ENCODE measurements at places on chromosomes 3 and 15.

DNA sequence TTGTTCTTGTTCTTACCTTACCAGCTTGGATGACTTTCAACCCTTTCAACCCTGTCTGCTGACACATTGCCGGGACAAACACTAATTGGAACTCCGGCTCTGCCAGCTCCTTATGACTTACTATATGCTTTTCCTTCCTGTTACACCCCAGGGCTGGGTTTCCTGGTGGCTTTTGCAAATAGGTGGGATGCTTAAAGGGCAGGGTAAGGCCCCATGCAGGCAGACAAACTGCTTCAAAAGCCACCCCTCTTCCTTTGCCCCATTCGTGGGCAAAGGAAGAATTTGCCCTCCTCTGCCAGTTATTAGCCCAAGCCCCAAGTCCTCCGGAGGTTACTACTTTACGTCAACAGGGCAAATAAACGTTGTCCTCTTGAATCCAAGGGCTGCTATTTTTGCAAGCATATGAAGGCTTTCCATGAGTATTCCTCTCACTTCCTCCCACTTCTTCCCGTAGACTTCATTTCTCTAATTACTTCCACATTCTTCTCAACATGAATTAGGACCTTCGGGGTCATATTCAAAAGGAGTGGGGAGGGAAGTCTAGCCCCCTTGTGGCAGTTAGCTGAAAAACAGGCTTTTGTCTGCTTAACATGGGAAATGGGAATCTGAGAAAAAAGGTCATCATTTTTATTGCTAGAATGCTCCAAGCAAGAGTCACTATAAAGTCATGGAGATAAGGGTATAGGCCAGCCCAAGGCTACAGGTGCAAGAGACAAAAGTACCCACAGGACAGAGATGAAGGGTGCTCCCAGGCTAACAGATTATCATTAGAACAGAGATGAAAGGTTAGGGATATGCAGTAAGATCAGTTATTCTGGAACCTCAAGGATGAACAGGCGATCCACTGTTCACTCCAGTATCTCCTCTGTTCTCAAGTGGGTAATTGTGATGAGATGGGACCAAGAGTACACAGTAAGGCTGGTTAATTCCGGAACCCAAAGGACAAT, 56.3 kb upstream of the FSTL1 start:
- no peak for DNase-seq

DNA sequence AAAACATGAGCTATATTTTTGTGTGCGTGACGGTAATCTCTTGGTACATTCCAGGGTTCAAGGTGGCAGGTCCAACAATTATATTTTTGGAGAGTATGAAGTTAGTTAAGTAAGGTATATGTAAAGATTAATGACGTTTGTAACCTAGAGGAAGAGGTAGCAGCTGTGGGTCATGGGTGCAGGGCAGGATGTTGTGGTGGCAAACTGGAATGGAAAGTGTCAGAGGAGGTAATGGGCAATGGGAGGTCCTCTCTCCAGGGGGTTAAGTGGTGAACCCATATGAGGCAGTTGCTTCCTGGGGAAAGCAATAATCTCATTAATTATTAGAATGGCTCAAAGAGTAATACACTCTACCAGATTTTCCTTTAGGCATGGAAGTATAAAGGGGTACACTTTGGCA, 1.0 kb upstream of the CD200R1L start:
- DNase-seq, result no peak

DNA sequence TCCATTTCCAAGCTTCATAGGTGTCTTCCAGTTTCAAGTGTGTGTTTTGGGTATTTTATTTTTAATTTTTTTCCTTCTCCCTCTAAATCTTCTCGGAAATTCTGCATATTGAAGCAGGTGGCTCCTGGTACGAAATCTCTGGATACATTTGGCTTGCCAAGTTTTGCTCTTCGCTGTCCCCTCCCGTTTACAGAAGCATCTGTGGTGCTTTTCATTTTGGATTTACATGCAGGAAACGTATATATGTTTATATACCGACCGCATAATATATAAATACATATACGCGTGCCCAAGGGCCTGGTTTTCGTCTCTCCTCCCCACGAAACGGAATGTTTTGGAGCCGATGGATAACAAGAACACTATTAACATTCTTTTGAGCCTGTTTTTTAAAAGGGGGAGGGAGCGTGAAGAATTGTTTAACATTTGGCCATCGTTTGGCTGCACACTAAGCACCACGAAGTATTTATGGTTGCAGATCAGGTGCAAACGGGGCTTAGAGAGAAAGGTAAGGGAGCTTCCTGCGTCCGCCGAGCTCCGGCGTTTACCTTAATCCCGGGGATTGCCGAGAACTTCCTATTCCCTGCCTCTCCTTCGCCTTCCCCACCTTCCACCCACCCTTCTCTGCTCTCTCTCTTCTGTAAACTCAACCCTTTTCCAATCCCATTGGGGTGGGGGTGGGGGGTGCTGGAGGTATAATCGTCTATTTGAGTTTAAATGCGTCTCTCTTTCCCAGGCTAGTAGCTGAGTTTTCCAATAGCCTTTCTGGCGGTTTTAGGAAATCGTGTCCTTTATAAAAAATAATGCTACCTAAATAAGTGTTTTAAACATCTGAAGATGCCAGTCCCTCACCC, 1.1 kb upstream of the NLGN1 start:
- DNase-seq, result no peak

DNA sequence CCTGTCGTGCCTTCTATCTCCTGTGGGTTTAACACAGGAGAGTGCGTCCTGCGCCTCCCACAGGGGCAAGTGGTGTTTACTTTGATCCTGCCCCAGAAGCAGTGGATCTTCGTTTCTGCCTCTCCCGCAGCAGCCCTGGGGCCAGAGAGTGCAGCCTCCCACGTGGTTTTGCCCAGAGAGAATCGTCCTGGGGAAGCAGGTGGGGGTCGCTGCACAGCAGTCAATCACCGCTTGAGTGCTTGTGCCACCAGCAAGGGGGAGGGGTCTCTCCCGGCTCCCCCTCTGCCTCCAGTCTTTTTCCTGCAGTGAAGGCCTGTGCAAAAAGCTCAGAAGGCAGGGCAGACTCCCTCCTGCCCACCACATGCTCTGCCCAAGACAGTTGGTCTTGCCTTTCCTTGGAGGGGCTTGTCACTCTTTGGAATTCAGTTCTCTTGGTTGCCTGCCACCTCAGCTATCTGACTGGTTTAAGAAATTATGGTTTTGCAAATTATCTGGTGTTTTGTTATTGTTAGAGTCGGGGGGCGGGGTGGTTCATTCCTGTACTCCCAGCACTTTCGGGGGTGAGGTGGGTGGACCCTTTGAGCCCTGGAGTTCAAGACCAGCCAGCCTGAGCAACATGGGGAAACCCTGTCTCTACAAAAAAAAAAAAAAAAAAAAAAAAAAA, 26.9 kb downstream of the STOML1 start:
- DNase-seq, result no peak

DNA sequence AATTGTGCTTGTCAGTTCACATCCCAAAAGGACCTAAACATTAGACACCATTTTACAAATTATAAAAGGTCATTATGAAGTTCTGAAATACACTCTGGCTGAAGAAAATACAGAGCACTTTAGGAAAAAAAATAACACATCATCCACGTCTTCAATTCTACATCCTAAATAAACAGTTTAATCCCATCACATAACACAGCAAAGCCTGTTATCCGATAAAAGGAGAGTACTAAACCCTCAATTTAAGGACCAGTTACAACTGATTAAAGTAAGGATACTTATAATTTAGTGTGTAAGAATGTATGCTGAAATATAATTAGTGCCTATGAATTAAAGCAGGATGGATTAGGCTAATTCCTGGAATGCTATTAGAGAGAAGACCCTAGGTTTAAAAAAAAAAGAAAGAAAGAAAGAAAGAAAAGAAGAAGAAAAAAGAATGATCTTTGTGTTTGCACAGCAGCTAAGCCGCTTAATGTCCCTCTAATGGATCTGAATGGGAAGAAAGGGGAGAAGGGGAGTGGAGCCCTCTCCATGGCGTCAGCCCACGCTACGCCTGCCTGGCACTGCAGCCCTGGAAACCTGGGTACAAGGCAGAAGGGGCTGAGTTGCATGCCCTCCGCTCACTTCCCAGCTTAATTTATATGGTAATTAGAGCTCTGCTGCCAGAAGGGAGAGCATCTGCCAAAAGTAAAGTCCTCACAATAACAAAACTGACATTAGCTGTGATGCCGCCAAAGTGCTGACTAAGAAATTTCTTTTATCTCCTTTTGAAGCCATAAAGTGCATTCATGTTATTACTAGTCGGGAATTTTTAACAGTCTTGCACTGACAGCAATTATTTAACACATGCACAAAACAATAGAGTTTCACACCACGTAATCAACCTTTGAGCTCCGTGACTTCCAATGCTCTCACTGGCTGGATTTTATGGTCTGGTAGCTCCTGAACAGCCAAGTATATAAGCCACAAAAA, 90.0 kb downstream of the FSIP1 start:
- no peak for DNase-seq

DNA sequence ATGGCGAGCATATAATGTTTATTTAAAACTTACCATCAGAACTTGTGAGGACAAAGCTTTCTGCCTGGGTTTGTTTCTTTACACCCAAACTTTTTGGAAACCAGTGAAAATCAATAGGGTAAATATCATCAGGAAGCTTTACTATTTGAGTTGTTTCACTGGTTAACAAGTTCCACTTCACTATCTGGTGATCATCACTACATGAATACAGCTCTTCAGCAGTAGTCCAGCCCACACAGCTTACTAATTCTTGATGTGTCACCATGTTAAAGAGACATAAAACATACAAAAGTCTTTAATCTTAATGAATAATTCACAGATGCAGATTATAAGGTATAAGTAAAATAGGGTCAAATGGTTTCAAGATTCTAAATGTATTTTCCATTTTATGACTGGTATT, 17.6 kb downstream of the IFT80 start:
- no peak for DNase-seq

DNA sequence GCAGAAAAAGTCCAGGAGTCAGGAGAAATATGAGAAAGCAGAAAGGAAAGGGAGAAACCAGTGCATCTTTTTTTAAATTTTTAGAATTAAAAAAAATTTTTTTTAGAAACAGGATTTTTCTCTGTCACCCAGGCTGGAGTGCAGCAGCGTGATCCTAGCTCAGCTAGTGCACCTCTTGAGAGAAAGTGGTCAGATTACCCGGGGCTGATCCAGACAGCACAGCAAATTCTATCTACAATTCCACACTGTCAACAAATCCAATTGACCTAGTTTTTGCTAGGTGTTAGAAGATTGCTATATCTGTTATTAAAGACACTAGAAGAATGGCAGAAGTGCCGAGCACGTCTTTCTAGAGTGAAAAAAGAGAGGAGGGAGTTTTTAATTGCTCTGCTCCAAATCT, 117.3 kb downstream of the RFTN1 start:
- no peak for DNase-seq

DNA sequence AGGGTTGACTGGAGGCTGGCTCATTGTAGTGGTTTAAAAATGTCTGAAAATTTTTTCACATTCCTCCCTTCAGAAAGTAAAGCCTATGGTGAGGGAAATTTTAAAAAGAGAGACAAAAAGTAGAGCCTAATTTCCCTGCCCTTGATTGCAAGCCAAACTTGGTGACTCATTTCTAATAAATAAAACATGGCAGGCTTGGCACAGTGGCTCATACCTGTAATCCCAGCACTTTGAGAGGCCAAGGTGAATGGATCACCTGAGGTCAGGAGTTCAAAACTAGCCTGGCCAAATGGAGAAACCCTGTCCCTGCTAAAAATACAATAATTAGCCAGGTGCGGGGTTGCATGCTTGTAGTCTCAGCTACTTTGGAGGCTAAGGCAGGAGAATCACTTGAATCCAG, 18.9 kb upstream of the ARRDC4 start:
- no peak for DNase-seq

DNA sequence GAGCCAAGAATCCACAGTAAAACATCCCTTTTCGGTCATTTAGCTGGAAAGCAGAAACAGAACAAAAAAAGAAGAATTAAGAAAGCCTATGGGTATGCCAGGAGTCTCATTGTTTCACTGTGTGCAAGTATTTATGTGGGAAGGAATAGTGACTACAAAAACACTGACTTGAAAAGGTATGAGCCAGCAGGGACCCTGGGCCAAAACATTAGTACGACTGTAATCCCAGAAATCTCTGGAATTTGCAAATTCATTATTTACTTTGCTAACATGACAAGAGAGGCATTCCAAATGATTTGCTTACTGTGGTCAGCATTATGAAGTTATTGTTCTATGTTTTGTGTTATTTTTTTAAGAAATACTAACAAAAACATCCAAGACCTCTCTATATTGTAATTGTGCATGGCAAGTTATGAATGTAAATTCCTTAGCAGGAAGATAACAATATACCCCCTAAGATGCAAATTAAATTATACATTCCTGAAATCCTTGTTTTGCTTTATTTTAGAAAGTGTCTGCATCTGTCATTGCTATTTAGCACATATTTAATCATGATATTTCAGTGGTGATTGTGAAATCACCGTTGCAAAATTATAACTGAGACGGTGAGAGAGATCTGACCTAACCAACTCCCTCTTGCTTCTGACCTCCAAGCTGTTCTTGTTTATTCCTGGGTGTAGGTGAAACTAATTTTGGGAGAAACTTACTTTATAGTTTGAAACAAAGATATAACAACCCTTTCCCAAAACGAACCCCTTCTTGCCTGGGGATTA, 299.2 kb downstream of the ZPLD1 start:
- DNase-seq, result no peak

DNA sequence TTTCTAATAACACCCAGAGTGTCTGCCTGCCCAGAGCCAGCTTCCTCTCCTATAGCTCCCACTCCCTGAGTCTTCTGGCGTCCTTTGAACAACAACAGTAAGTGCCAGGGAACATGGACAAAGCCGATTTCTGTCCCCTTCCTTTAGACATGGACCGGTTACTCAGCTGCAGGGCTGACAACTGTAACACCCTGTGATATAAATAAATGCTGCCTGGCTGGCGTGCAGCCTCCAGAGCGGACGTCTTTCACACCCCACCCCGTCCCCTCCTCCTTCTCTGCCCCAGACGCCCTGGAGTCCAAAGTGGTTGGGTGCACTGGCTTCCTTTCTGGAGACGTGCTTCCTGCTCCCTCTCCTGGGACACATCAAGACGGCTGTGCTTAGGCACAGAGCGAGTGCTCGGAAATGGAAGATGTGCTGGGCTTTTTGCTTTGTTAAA, 281.9 kb upstream of the LRRFIP2 start:
- no peak for DNase-seq

- no peak for DNase-seq
These were observed 80.6 kb downstream of the CLASP2 start for GRCh38 chr3:33637482-33637881.

GRCh38 chr3:307182-307581, 110.6 kb downstream of the CHL1 start:
- DNase-seq, result no peak

GRCh38 chr15:31440754-31441311, 114.2 kb downstream of the KLF13 start:
- DNase-seq, result no peak

- DNase-seq, result no peak
These were observed 464.3 kb upstream of the AGTR1 start for GRCh38 chr3:148233403-148233802.
